BJ (cell line): ENCODE measurements at places on chromosomes 7 and 10.

DNA sequence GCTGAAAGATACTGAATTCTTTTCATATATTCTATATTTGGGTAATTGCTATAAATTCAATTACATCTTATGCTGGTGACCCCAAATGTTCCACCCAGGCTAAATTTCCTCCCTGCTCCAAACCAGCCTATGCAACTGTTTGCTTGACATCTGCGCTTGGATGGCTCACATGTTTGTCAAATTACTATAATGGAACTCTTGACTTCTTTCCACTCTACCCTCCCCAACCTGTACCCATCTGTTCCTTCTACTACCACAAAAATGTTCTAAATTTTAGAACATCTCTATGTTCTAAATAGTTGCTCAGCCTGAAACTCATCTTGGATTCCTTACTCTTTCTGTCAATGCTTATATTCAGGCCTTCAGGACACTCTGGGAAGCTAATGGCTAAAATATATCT lies 249.9 kb upstream of the SMIM30 start:
- no peak for DNase-seq

GRCh38 chr10:21191512-21191911 lies 294.4 kb upstream of the NEBL start:
- DNase-seq, result no peak

- DNase-seq, result no peak
Observed at GRCh38 chr7:114343949-114344708, 70.5 kb upstream of the FOXP2 start.

DNA sequence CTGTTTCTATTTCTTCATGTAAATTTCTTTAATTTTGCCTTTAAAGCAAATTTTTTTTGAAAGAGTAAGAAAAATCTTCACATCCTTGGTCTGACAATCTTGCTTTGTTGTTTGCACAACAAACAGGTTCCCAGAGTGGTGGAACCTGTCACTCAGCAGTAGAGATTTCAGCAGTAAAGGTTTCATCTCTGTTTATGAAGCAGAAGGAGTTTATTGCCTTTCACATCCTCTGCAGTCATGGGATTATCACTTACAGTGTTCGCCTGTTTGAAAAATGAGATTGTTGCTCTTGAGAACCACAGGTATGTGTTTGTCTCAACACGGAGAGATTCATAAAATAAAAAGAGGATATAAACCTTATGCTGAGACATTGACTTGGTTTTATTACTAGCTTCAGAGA lies 342.6 kb downstream of the IPMK start:
- no peak for DNase-seq

DNA sequence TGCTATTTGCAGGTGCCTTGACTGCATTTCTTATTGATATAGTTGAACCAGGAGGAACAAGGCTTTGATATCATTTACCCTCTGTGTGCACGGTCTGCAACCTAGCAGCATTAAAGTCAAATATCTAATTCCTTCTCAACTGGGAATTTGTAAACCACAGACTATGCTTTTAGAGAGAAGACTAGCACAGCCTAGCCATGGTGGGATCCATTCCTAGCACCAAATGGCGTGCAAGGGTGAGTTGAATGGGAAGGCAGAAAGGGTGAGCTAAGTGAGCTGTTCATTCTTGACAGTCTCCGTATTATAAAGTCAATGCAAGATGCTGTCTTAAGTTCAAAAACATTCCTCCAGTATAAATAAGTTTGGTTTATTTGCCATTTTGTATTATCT lies 2.9 kb downstream of the ZNF365 start:
- DNase-seq, result no peak

DNA sequence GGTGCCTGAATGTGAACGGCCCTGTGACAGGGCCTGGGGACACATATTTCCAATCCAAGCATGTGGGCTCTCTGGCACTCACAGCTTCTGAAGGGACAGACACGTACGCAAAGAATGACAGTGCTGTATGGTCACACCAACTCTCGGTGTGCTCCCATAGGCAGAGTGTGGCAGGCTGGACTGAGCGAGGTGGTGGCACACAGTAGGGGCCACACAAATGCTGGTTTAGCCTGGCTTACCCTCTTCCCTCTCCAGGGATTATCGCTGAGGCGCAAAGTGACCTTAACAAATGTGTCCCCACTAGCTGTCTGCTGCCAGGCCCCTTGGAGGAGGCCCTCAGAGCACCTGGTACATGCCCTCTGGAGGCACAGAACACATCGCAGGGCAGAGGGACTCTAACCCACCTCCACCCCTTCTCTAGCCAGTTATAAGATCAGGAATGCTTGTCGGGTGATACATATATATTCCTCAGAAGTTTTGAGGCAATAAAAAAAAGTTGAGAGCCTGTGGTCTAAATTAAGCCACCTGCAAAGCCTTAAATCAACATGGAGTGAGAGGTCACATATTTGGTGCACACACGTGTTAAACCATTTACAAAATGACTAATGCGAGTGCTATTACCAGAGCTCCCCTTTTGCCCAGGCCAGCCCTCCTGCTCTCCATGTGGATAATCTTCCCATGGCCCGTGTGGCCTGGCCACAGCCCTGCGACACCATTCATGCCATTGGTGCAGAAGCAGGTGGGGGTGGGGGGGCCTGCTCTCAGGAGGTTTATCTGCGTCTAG lies 262.8 kb upstream of the GRB10 start:
- peak; percentile 28 for DNase-seq

DNA sequence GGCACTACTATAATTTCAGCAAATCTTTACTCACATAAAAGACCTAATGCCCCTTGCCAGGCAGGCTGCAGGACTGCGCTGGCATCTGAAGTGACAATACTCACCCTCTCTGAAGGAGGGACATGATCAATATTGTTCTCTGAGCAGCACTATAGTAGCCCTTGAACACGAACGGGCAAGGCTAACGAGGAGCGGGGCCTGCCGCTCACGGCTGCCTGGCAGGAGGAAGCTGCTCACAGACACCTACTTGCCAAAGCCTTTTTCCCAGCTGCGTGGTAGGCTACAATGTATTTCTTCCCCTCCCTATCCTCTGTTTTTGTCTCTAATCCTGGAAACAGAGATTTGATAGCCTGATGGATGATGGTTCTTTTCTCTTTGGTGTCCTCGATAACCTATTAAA lies 19.9 kb downstream of the PUS7 start:
- DNase-seq, result no peak

- no peak for DNase-seq
Observed at GRCh38 chr7:34362621-34363020, 295.4 kb upstream of the NPSR1 start.

- DNase-seq, result no peak
Observed at GRCh38 chr7:118713039-118713438, 488.5 kb downstream of the ANKRD7 start.

- peak; percentile 89 for DNase-seq
Observed at GRCh38 chr7:5423976-5424748, 528 bp upstream of the TNRC18 start.

- no peak for DNase-seq
Observed at GRCh38 chr7:141276031-141276430, 202.2 kb downstream of the TMEM178B start.

DNA sequence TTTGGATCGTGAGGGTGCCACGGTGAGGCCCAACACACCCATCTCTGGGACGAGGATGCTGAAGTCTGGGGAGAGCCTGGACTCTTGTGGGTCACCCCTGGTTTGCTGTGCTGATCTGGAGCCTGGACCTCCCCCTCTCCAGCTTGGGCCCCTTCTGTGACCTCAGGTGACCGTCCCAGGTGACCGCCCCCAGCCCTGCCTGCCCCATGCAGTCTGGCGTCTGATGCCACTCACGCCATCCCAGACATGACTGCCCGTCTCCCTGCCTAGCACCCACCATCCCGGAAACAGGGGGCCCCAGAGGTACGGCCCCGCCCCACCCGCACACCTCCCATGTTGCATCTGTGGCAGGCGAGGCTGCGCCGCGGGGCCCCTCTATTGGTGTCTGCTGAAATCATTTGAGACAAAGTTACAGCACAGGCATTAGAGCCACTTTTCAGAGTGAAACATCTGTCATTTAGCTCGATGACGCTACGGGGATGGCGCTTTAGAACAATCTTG lies 21.1 kb downstream of the UNCX start:
- DNase-seq, result no peak

GRCh38 chr7:123538897-123539296 lies 4.5 kb upstream of the IQUB start:
- no peak for DNase-seq

DNA sequence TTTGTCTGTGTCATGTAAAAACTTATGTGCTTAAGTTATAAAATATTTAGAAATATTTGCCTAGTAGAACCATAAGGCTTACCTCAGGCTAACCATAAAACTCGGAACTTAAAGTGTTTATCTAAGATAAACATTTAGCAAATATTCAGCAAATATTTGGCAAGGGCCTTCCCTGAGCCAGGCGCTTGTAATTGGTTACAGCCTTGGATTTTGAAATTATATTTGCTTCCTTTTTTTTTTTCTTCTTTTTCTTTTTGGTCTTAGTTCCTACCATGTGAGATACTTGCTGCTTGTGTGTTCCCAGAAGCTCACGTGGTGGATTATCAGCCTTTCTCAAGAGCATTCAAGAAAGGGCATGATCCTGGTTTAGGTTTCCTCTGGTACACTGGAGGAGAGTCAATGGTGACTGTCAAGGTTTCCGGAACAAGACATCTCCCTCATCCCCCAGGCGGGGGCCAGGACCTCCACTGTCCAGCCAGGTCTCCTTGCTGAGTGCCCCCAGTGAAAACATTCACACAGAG lies 5.2 kb upstream of the BRI3 start:
- peak; percentile 37 for DNase-seq

GRCh38 chr7:24025765-24026164 lies 258.2 kb upstream of the NPY start:
- no peak for DNase-seq

GRCh38 chr10:8279598-8279997 lies 225.1 kb downstream of the GATA3 start:
- DNase-seq, result peak; percentile 7

- DNase-seq, result no peak
Observed at GRCh38 chr7:133670250-133670649, 417.4 kb downstream of the EXOC4 start.

DNA sequence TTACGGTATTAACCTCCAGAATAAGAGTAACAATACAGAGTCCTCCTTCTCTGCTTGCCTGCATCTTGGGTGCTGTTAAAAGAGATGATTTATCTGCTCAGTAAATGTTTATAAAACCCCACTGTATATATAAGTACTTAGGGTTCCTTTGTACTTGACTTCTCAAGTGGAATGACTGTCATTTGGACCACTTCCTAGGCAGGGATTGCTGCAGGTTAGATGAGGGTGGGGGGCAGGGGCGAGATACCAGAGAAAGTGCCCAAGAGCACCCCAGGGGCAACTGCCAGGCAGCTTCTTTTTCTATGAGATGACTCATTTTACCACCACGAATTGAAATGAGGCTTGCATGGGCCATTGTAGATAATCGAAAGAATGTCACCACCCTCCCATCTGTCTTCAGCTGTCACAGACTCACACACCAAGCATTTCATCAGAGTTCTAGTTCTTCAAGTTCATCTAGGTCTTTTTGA lies 421.9 kb upstream of the GALNT17 start:
- no peak for DNase-seq

DNA sequence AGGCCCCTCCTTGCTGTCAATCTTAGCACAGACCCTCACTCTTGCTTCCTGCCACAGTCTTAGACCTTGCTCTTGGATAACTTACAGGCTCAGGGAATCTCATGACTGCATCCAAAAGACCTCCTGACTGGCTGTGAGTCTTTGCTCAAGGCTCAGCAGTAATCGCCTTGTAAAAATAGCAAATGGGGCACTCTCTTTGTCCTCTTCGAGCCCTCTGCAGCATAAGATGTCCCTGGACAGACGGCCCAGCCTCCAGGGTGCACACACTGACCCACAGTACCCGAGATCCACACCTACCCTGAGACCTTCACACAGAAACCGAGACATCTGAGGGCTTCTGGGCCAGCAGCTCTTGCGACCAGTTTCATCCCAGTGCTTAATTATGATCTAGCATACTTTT lies 65.9 kb upstream of the DDC start:
- DNase-seq, result no peak

- no peak for DNase-seq
Observed at GRCh38 chr10:117254338-117254737, 13.4 kb downstream of the SLC18A2 start.

- DNase-seq, result no peak
Observed at GRCh38 chr7:50349963-50350944, 45.7 kb downstream of the IKZF1 start.

DNA sequence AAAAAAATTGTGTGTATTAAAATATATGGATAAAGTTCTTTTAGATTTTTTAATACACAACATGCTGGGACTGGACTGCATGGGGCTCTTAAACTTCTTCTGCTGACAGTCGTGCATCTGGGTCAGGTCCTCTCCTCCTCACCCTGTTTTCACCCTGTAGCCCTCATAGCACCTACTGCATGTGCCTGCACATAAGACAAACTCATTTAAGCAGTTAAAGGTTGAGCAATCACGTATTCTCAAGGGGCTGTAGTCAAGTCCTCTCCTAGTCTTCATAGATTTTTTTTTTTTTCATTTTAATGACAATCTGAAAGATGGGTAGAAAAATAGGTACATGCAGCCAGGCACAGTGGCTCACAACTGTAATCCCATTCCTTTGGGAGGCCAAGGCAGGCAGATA lies 23.6 kb upstream of the PDCD4 start:
- no peak for DNase-seq

DNA sequence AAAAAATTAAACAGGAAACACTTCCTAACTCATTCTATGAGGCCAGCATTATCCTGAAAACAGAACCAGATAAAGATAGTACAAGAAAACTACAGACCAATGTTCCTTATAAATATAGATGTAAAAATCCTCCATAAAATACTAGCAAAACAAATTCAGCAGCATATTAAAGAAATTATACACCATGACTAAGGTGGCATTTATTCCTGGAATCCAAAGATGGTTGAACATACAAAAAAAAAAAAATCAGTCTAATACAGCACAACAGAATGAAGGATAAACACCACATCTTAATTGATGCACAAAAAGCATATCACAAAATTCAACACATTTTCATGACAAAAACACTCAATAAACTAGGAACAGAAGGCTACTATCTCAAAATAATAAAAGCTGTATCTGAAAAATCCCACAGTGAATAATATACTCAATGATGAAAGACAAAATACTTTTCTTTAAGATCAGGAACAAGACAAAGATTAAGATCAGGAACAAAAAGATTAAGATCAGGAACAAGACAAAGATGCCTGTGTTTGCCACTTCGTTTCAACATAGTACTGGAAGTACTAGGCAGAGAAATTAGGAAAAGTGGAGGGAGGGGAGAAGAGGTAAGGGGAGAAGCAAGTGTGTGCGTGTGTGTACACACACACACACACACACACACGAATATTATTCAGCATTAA lies 95.6 kb downstream of the SNX13 start:
- DNase-seq, result no peak
